Spleen (tissue), 13 donors: ENCODE measurements at places on chromosomes 1 and 21. TPM values are rescaled to one million over a fixed set of nuclear protein-coding genes. Genes with fewer than 3 reads are reported as not detected.
A peak's percentile ranks its signal among the peaks of the same experiment; 100 is the strongest.

DNA sequence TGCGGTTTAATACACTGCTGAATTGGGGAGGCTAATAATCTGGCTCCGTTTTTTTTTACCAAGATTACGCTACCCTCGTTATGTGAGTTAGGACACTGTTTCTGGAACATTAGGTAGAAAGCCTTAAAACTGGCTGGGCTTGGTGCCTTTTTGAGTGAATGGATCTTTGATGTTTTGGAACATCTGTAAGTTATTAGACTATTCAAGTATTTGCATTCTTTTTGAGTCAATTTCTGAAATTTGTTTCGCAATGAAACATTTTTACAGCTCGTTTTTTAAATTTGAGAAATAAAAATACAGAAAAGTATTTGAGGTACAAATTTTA, 106.9 kb downstream of the LTN1 start:
- H3K36me3 ChIP-seq = peaks cover 18% of the 10 kb centered on the region
- H3K27me3 ChIP-seq = no peaks in the 10 kb centered on the region
- H3K27ac ChIP-seq = peak overlapping the region; percentile 93
- H3K4me1 ChIP-seq = peaks cover 26% of the 10 kb centered on the region

GRCh38 chr1:50109647-50110075, 941 bp downstream of the ELAVL4 start:
- no peaks in the 10 kb centered on the region for H3K4me1 ChIP-seq
- H3K27ac ChIP-seq = no peak overlapping the region
- H3K27me3 ChIP-seq = peaks cover 11% of the 10 kb centered on the region
- H3K4me3 ChIP-seq = no peak overlapping the region

- no peak overlapping the region for H3K27ac ChIP-seq
- H3K36me3 ChIP-seq = no peaks in the 10 kb centered on the region
- DNase-seq = no peak
- no peaks in the 10 kb centered on the region for H3K4me1 ChIP-seq
- H3K27me3 ChIP-seq = no peaks in the 10 kb centered on the region
- H3K4me3 ChIP-seq = no peak overlapping the region
Observed at GRCh38 chr1:102772831-102773230, 335.5 kb downstream of the COL11A1 start.

DNA sequence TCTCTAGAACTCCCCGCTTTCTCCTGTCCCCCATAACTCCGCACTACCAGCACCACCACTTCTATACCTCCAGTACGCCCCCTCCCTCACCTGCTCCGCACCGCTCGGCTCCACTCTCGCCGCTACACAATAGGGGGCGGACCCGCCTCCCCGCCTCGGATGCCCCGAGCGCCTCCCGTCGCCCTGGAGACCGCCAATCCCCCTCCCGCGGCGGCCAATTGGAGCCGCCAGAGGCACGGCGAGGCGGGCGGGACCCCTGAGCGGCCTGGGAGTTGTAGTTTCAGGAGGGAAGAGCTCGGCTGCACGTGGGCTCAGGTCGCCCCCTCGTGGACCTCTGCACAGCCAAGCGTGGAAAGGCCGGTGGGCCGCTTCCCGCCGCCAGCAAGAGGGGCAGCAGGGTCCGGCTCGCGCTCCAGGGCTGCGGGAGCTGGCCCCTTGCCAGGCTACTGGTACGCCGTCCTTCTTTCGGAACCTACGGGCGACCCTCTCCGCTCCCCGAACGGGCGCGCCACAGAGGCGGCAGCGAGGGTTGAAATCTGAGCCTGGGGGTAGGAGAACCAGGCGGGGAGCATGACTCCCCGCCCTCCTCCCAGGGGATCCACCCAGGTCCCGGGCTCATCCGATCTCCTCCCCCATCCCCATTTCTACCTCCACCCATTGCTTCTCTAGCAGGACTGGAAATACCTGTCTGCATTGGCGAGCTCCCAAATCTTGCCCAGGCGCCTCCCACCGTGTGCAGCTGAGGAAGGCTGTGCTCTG, at the start of gene IGSF9:
IGSF9 (minus strand) TSS at position 131 of the 759 bp plus-strand sequence. CDS start 2,159 bp downstream, outside the sequence.
- H3K4me1 ChIP-seq = peaks cover 11% of the 10 kb centered on the region
- H3K36me3 ChIP-seq = no peaks in the 10 kb centered on the region
- peak; percentile 90 for DNase-seq
- H3K27ac ChIP-seq = no peak within 1 kb of the TSS
- H3K27me3 ChIP-seq = peaks cover 11% of the 10 kb centered on the region
- H3K4me3 ChIP-seq = peak within 1 kb of the TSS; percentile 63

GRCh38 chr21:33799378-33800090, 116.1 kb downstream of the ATP5PO start:
- DNase-seq = no peak
- no peaks in the 10 kb centered on the region for H3K27me3 ChIP-seq
- H3K4me3 ChIP-seq = no peak overlapping the region
- no peaks in the 10 kb centered on the region for H3K4me1 ChIP-seq
- H3K36me3 ChIP-seq = peaks cover 29% of the 10 kb centered on the region

SPAG17 gene
- polyA plus RNA-seq = not detected

ARHGEF19 gene
- polyA plus RNA-seq = 6.4 TPM

DNA sequence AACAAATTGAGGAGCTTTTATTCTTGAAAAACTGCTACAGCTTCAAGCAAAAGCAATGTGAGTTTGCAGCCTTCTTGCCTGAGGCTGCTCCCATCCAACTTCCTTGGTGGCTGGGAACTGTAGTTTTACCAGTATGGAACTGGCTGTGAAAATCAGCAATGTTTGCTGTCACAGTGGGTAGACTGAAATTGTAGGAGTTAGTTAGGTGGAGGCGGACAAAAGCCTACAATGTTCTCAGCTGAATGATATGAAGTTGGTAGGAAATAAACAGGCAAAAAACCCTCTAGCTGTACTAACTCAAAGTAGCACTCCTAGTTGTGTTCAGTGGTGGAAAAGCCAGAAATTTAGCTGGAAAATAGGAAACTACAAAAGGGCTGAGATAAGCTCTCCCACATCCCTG, 18.5 kb downstream of the HAX1 start:
- H3K4me1 ChIP-seq = no peaks in the 10 kb centered on the region
- no peak for DNase-seq
- no peaks in the 10 kb centered on the region for H3K36me3 ChIP-seq
- no peak overlapping the region for H3K4me3 ChIP-seq

TFF1 gene
- polyA plus RNA-seq = not detected

- no peak overlapping the region for H3K4me3 ChIP-seq
- H3K27me3 ChIP-seq = no peaks in the 10 kb centered on the region
- no peak for DNase-seq
- peaks cover 82% of the 10 kb centered on the region for H3K36me3 ChIP-seq
- no peak overlapping the region for H3K27ac ChIP-seq
Observed at GRCh38 chr1:52424813-52425212, 20.4 kb downstream of the PRPF38A start.

CDA gene
- polyA plus RNA-seq = 6.0 TPM

DNA sequence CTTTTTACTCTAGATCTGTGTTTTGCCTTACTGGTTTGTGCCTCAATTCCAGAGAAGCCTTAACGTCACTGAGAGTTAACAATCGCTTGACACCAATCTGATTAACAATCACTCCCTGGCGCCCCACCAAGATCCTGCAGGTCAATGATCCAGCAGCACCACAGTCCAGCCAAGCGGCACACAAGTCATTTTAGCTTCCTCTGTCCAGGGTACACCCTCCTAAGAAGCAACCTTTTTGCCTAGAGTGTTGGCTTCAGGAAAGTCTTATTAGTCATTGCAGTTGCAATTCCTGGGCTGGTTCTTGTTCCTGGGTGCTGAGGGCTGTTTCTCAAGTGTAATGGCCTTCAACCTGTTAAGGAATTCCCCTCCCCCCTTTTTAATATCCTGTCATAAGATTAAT, 323.0 kb upstream of the USP25 start:
- no peaks in the 10 kb centered on the region for H3K27me3 ChIP-seq
- DNase-seq = no peak
- no peaks in the 10 kb centered on the region for H3K4me1 ChIP-seq

DNA sequence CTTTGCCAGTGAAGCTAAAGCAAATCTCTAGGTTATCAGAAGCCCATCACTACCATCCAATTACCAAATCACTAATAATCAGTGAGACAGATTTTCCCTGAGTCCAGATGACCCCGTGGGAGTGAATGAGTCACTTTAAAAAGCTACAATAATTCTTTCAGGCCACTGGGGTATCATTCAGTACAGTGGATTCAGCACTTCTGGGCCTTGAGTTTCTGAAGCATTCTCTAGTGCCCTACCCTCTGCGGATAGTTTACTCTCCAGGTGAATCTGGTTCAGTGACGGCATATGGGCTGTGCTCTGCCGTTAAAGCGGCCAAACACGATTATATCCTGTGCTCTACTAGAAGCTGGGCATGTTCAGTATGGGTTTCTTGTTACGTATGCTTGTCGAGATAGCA, 26.1 kb downstream of the NR5A2 start:
- no peak overlapping the region for H3K27ac ChIP-seq
- no peaks in the 10 kb centered on the region for H3K36me3 ChIP-seq
- no peaks in the 10 kb centered on the region for H3K4me1 ChIP-seq
- no peak for DNase-seq
- no peaks in the 10 kb centered on the region for H3K27me3 ChIP-seq
- H3K4me3 ChIP-seq = no peak overlapping the region

GRCh38 chr1:156858555-156858956, 361 bp downstream of the INSRR start:
- peaks cover 23% of the 10 kb centered on the region for H3K4me1 ChIP-seq
- DNase-seq = no peak
- no peaks in the 10 kb centered on the region for H3K36me3 ChIP-seq
- no peak overlapping the region for H3K4me3 ChIP-seq
- H3K27ac ChIP-seq = no peak overlapping the region

FCRL1 gene
- polyA plus RNA-seq = 72.0 TPM

CFHR5 gene
- not detected for polyA plus RNA-seq

DIO1 gene
- 0.09 TPM for polyA plus RNA-seq

- no peaks in the 10 kb centered on the region for H3K4me1 ChIP-seq
- no peak overlapping the region for H3K4me3 ChIP-seq
- H3K27me3 ChIP-seq = no peaks in the 10 kb centered on the region
- DNase-seq = no peak
- no peaks in the 10 kb centered on the region for H3K36me3 ChIP-seq
- H3K27ac ChIP-seq = no peak overlapping the region
Observed at GRCh38 chr1:221511797-221512196, 230.1 kb downstream of the DUSP10 start.

DNA sequence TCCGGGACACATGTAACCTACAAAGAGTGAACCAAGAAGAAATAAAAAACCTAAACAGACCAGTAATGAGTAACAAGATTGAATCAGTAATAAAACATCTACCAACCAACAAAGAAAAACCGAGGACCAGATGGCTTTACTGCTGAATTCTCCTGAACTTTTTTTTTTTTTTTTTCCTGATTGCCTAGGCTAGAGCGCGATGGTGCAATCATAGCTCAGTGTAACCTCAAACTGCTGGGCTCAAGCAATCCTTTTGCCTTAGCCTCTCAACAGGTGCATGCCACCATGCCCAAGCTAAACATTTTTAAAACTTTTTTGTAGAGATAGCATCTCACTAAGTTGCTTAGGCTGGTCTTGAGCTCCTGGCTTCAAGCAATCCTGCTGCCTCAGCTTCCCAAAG, 11.2 kb upstream of the FGGY start:
- H3K27me3 ChIP-seq = no peaks in the 10 kb centered on the region
- H3K4me1 ChIP-seq = no peaks in the 10 kb centered on the region
- no peak overlapping the region for H3K27ac ChIP-seq
- DNase-seq = no peak

DNA sequence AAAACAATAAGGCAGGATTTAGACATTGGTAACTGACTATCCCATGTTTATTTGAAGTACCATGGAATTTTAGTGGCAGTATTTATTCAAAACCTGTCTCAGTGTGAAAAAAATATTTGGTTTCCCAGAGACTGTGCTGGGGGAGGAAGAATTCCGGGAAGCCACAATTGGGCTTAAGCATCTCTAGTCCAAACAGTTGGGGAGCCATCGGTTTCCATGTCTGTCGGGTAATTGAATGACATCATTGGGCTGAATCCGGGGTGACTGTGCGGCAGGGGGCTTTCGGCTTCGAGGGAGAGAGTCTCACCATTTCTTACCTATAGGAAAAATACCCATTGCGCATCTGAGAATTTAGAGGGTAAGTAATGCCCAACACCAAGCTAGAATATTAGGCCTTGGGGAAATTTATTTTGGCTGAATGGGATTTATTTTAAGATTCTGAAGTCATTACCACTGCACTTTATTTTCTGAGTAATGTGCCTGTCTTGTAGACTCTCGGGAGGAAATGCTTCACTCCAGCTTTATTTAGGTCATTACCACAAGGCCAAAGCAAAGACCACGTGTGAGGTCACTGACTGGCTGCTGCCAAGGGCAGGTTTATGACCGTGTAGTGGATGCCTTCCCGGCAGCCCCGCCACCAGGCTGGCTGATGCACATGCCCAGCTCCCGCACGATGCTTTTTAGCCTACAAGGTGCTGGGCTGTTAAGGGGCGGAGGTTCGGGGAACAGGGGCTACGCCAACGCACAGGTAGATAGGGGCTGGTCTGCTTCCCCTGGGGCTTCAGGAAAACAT, 23.1 kb upstream of the UMODL1 start:
- H3K36me3 ChIP-seq = no peaks in the 10 kb centered on the region
- DNase-seq = peak; percentile 78
- no peak overlapping the region for H3K4me3 ChIP-seq
- H3K4me1 ChIP-seq = no peaks in the 10 kb centered on the region

DNA sequence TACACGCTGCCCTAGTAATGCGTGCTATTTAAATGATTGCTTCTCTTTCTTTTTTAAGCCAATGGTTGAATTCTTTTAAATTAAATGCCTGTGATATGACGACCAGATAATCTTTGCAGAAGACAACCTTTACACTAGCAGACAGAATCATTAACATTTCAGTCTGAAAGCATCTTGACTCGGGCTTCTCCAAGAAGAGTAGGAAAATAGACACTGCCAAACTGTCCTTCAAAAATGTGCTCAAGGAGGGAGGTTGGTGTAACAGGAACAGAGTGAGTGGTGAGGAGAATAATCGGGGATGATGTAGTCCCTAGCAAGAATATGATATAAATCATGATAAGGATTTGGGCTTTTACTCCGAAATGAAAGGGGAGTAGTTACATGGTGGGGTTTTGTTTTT, 6.6 kb upstream of the B3GALNT2 start:
- H3K27me3 ChIP-seq = no peaks in the 10 kb centered on the region
- H3K27ac ChIP-seq = no peak overlapping the region
- H3K4me1 ChIP-seq = no peaks in the 10 kb centered on the region
- DNase-seq = no peak
